Body of pancreas (tissue), 4 donors: ENCODE measurements at places on chromosomes 5 and 9. TPM values are rescaled to one million over a fixed set of nuclear protein-coding genes. Genes with fewer than 3 reads are reported as not detected.

- H3K36me3 ChIP-seq, result no peaks in the 10 kb centered on the region
- H3K4me1 ChIP-seq, result no peaks in the 10 kb centered on the region
- H3K4me3 ChIP-seq, result no peak overlapping the region
- no peaks in the 10 kb centered on the region for H3K27me3 ChIP-seq
- no peak for DNase-seq
These were observed 371.7 kb upstream of the IRX2 start for GRCh38 chr5:3122985-3123762.

DNA sequence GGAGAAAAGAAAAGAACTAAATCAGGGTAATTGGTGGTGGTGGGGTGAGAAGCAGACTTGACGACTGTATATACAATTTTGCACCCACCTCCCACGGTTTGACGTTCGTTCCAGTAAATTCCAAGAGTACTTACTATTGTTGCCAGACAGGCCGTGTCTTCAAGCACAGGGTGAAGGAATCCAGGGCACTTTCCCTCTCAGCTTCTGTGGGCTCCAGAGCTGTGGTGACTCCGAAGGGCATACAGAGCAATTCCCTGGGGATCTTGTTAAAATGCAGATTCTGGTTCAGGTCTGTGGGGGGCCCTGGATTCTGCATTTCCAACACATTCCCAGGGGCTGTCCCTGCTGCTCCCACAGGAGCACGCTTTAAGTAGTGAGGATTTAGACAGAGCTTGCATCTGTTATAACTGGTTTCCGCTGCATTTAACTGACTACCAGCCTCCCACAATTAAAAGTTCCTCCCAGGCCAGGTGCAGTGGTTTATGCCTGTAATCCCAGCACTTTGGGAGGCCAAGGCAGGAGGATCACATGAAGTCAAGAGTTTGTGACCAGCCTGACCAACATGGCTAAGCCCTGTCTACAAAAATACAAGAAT is 49.3 kb upstream of the FANCC start:
- H3K4me1 ChIP-seq, result peaks cover 9% of the 10 kb centered on the region
- H3K27me3 ChIP-seq, result no peaks in the 10 kb centered on the region
- no peak for DNase-seq
- no peak overlapping the region for H3K4me3 ChIP-seq
- no peak overlapping the region for H3K27ac ChIP-seq
- no peaks in the 10 kb centered on the region for H3K36me3 ChIP-seq

GRCh38 chr9:16870596-16871335 is at the start of gene BNC2:
Gene BNC2 (minus strand): TSS chr9:16870670. CDS start chr9:16870648, 22 bp downstream.
- H3K4me3 ChIP-seq, result peak within 1 kb of the TSS; percentile 30
- H3K36me3 ChIP-seq, result no peaks in the 10 kb centered on the region
- H3K27ac ChIP-seq, result no peak within 1 kb of the TSS
- H3K4me1 ChIP-seq, result peaks cover 23% of the 10 kb centered on the region
- H3K27me3 ChIP-seq, result no peaks in the 10 kb centered on the region

DNA sequence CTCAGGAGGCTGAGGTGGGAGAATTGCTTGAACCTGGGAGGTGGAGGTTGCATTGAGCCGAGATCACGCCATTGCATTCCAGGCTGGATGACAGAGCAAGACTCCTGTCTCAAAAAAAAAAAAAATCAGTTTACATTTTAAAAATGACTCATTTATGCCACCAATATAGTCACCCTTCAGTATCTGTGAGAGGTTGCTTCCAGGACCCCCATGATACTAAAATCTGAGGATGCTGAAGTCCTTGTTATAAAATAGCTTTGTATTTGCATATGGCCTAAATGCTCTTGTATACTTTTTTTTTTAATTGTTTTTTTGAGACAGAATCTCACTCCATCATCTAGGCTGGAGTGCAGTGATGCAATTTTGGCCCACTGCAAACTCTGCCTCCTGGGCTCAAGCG is 5.8 kb downstream of the OCLN start:
- H3K27me3 ChIP-seq, result no peaks in the 10 kb centered on the region
- peaks cover 85% of the 10 kb centered on the region for H3K4me1 ChIP-seq
- no peak for DNase-seq
- H3K27ac ChIP-seq, result peak overlapping the region; percentile 32
- H3K4me3 ChIP-seq, result no peak overlapping the region

DNA sequence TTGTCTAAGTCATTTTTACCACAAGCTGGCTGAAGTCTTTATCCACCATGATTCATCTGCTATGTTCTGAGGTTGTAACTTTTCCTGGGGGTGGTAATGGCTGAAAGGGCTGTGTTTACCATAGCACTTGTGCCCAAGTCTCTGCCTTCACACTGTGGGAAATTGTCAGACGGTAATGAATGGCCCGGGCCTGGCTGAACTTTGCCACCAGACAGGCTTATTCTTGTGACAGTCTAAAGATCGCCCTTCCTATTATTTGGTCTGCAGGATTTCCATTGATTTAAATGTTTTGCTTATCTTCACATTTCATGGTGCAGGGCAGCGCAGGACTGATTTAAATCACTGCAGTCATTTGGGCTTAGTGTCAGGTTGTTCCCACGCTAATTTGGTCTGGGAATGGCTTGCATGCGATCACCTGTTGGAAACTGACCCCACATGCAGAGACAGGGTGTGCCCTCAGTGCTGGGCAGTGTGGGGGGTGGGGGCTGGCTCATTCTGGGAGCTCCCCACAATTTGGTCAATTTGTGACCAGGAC is 109.3 kb upstream of the ICE1 start:
- no peak overlapping the region for H3K4me3 ChIP-seq
- H3K27me3 ChIP-seq, result no peaks in the 10 kb centered on the region
- peak overlapping the region; percentile 4 for H3K27ac ChIP-seq
- H3K36me3 ChIP-seq, result no peaks in the 10 kb centered on the region
- peaks cover 7% of the 10 kb centered on the region for H3K4me1 ChIP-seq

GRCh38 chr5:128464596-128464995 is 73.4 kb downstream of the FBN2 start:
- no peaks in the 10 kb centered on the region for H3K4me1 ChIP-seq
- H3K4me3 ChIP-seq, result no peak overlapping the region
- peak; percentile 4 for DNase-seq
- H3K36me3 ChIP-seq, result no peaks in the 10 kb centered on the region

- H3K27me3 ChIP-seq, result no peaks in the 10 kb centered on the region
- no peaks in the 10 kb centered on the region for H3K36me3 ChIP-seq
- no peak overlapping the region for H3K27ac ChIP-seq
- H3K4me1 ChIP-seq, result no peaks in the 10 kb centered on the region
These were observed 99.9 kb upstream of the PPP1R26 start for GRCh38 chr9:135379540-135380267.

DNA sequence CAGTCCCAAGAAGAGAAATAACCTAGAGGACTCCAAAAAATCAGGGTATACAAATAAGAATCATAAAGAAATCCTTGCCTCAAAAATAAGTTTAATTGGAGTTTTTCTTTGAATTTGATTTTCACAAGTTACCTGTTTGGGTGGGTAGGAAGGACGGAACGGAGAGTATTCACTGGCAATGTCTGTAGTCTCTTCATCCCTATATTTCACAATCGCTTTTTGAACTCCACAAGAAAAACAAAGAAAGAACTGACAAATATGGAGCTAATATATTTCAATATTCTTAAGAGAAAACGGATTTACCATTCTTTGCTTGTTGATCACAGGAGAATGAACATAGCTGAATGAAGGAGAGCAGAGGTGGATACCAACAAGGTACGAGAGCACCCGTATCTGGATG is 30.1 kb downstream of the MTMR12 start:
- no peaks in the 10 kb centered on the region for H3K27me3 ChIP-seq
- H3K4me3 ChIP-seq, result no peak overlapping the region
- no peaks in the 10 kb centered on the region for H3K36me3 ChIP-seq
- peaks cover 66% of the 10 kb centered on the region for H3K4me1 ChIP-seq
- DNase-seq, result no peak

DNA sequence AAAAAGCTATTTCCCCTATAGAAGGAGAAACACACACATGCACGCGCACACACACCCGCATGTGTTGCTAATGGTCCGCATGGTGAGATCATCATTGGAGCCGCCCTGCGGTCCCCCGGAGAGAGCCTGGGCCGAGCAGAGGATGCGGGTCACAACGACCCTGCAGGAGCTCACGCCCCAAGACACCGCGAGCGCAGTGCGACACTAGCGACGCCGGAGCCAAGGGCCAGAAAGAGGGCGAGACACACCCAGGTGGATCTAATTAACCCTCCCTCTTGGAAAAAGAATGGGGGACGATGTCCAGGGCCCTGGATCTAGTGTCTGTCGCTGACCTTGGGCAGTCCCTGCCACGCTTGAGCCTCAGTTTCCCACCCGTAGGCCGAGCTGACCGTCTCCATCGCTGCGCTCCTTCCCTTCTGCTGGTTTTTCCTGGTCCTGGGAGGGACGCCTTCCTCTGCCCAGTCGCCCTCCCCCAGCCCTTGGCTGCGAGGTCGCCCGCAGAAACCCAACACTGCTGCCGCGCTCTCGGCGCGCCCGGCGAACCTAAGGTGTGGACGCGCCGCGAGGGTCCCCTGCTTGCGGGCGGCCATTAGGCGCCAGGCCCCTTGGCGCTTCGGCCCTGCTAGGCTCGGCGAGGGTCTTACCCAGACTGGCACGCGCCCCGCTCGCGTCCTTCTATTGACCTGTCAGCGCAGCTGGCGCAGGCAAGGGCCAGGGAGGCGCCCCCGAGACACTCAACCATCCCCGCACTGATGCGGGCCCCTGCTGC is 47.5 kb upstream of the RNF20 start:
- H3K27ac ChIP-seq, result peak overlapping the region; percentile 94
- peak overlapping the region; percentile 69 for H3K4me3 ChIP-seq
- DNase-seq, result peak; percentile 54
- H3K27me3 ChIP-seq, result no peaks in the 10 kb centered on the region
- no peaks in the 10 kb centered on the region for H3K36me3 ChIP-seq

GRCh38 chr5:35753500-35753899 is 103.2 kb upstream of the IL7R start:
- H3K27me3 ChIP-seq, result no peaks in the 10 kb centered on the region
- H3K27ac ChIP-seq, result no peak overlapping the region
- H3K4me1 ChIP-seq, result no peaks in the 10 kb centered on the region
- no peaks in the 10 kb centered on the region for H3K36me3 ChIP-seq
- no peak overlapping the region for H3K4me3 ChIP-seq
- no peak for DNase-seq

GRCh38 chr5:76615759-76616158 is 7.4 kb downstream of the F2RL2 start:
- DNase-seq, result no peak
- no peaks in the 10 kb centered on the region for H3K36me3 ChIP-seq
- H3K27me3 ChIP-seq, result no peaks in the 10 kb centered on the region

DNA sequence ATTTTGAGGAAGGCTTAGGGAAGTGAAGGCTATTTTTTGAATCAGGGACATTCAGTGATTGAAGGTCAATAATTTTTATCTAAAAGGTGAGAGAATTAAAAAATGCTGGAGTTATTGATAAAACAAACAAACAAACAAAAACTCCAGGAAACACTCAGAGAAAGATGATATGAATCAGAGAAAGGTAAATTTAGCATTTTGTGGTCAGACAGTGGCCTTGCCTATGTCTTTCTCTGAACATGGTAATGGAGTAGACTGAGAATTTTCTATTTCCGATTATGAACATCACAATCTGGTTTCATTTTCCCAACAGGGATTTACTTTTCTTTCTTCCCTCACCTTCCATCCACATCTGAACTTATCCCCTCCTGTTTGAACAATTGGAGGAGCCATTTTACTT is 353.6 kb upstream of the RIOK2 start:
- H3K36me3 ChIP-seq, result no peaks in the 10 kb centered on the region
- H3K27ac ChIP-seq, result no peak overlapping the region
- H3K27me3 ChIP-seq, result no peaks in the 10 kb centered on the region
- H3K4me3 ChIP-seq, result no peak overlapping the region
- DNase-seq, result no peak

- no peaks in the 10 kb centered on the region for H3K27me3 ChIP-seq
- no peaks in the 10 kb centered on the region for H3K36me3 ChIP-seq
- no peak for DNase-seq
- no peak overlapping the region for H3K27ac ChIP-seq
These were observed 287.4 kb upstream of the TARS1 start for GRCh38 chr5:33153372-33153771.

- H3K4me3 ChIP-seq, result no peak overlapping the region
- no peak overlapping the region for H3K27ac ChIP-seq
- no peaks in the 10 kb centered on the region for H3K27me3 ChIP-seq
- H3K4me1 ChIP-seq, result peaks cover 31% of the 10 kb centered on the region
- no peak for DNase-seq
- H3K36me3 ChIP-seq, result no peaks in the 10 kb centered on the region
These were observed 6.7 kb upstream of the TMEM141 start for GRCh38 chr9:136784249-136784996.

GRCh38 chr9:126329476-126330275 is 3.0 kb downstream of the MVB12B start:
- DNase-seq, result no peak
- H3K4me1 ChIP-seq, result peaks cover 24% of the 10 kb centered on the region
- no peak overlapping the region for H3K27ac ChIP-seq
- H3K27me3 ChIP-seq, result no peaks in the 10 kb centered on the region
- no peak overlapping the region for H3K4me3 ChIP-seq
- no peaks in the 10 kb centered on the region for H3K36me3 ChIP-seq

GRCh38 chr5:152144030-152144429 is 219.4 kb upstream of the GLRA1 start:
- H3K36me3 ChIP-seq, result no peaks in the 10 kb centered on the region
- DNase-seq, result no peak
- H3K27me3 ChIP-seq, result no peaks in the 10 kb centered on the region

DNA sequence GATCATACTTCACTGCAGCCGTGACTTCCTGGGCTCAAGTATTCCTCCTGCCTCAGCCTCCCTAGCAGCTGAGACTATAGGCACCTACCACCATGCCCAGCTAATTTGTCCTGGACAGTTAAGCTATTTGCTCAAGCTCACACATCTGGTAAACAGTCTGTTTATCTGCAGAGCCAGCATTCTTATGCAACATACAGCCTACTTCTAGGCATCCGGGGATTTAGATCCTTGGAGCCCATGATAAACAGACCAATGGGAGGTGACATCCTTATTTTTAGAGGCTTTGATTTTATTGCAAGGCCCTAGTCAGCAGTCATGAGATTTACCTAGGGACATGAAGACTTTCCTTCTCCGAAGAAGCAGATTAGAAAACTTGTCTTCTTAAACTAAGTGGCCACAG is 21.0 kb downstream of the ATOX1 start:
- H3K27me3 ChIP-seq, result no peaks in the 10 kb centered on the region
- H3K36me3 ChIP-seq, result no peaks in the 10 kb centered on the region
- no peak overlapping the region for H3K27ac ChIP-seq
- peaks cover 8% of the 10 kb centered on the region for H3K4me1 ChIP-seq

- H3K27me3 ChIP-seq, result no peaks in the 10 kb centered on the region
- no peaks in the 10 kb centered on the region for H3K36me3 ChIP-seq
- H3K4me1 ChIP-seq, result no peaks in the 10 kb centered on the region
- H3K4me3 ChIP-seq, result no peak overlapping the region
- no peak overlapping the region for H3K27ac ChIP-seq
These were observed 365.3 kb upstream of the CLINT1 start for GRCh38 chr5:158224253-158224652.

EGR1 gene
- 139 TPM for total RNA-seq

FBP1 gene
- total RNA-seq, result 28.5 TPM

PTBP3 gene
- total RNA-seq, result 122 TPM

DDX4 gene
- total RNA-seq, result not detected
